Brain (organoid and tissue), 16 donors: ENCODE measurements at places on chromosomes 4 and X.

- no peak for DNase-seq
Observed at GRCh38 chrX:48700951-48701653, 4.6 kb downstream of the SUV39H1 start.

- DNase-seq: no peak
Observed at GRCh38 chrX:75786290-75786689, 1.2 kb upstream of the MAGEE2 start.

DNA sequence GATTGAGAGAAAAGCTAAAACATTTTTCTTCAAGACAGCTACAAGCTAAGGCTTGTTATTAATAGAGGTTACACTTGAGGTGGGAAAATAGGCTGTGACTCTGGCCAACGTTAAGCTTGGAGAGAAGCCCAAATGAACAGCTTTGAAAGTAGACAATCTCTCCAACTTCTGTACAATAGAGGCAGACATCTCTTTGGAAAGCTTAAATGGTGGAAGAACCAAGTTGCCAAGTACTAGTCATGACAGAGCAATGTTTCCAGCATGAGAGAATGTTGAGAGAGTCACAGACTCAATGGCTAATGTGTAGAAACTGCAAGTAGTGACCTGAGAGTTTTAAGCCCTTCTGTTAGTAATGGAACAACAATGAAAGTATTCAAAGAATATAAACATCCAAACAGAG is 298.1 kb downstream of the INPP4B start:
- DNase-seq: peak; percentile 78

DNA sequence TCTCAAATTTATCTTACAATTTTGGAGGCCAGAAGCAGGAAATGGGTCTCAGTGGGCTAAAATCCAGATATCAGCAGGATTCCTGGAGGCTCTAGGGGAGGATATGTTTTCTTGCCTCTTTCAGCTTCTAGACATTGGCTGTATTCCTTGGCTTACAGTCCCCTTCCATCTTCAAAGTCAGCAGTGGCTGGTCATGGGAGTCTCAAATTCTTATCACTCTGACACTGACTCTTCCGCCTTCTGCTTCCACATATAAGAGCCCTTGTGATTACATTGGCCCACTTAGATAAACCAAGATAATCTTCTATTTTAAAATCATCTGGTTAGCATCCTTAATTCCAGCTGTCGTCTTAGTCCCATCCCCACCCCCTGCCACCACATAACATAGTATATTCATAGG is 113.0 kb downstream of the PCDH7 start:
- DNase-seq: no peak

DNA sequence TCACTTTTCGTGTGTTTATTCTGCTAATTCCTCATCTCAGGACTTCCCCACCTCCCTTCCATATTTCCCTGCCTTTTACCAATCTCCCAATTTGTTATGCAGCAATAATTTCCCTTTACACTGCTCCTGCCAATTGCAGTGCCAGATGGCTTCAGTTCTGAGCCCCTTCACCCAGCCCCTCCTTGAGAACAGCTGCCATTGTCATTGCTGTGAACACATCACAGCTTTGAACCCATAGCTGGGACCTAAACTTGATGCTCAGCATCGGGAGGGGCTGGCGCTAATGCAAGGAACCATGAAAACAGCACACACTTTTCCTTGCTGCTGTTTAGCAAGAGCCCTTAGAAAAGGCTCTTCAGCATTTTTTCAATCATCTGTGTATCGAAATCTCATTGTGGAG is 104.9 kb downstream of the ALPK1 start:
- peak; percentile 82 for DNase-seq

GRCh38 chrX:17390419-17390850 is 15.4 kb downstream of the NHS start:
- DNase-seq: no peak

- no peak for DNase-seq
Observed at GRCh38 chr4:3512279-3512678, 19.9 kb downstream of the LRPAP1 start.

- DNase-seq: no peak
Observed at GRCh38 chr4:102036016-102036415, 245.5 kb downstream of the BANK1 start.

- DNase-seq: peak; percentile 51
Observed at GRCh38 chr4:791898-792625, 33.9 kb downstream of the CPLX1 start.

DNA sequence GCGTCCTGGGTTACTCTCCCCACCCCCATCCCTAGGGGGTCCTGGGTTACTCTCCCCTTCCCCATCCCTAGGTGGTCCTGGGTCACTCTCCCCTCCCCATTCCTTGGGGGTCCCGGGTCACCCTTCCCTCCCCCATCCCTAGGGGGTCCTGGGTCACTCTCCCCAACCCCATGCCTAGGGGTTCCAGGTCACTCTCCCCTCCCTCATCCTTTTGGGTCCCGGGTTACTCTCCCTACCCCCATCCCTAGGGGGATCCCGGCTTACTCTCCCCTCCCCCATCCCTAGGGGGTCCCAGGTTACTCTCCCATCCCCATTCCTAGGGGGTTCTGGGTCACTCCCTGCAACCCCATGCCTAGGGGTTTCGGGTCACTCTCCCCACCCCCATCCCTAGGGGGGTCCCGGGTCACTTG is 1.5 kb downstream of the ASMTL start:
- no peak for DNase-seq

DNA sequence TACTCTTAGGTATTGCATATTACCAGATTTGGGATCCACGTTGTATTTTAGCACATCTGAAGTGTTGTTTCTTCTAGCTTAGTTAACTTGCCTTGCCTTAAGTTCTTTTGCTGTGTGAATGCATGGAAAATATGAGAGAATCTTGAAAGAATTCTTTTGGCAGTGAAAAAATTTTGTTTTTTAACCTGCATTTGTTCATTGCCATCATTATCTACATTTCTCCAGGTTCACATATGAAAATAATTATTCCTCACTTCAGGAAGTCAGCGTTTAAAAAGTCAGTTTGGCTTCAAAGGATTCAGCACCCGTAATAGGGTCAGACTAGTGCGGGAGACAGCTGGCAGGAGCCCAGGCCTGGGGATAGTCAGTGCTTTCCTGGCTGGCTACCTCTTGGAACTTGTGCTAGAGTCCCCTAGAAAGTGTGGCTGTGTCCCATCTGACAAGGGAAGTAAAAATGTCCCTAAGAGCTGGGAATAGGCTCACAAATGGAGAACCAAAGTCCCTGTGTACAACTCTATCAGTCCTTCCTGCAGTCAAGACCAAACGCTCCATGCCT is 251.9 kb upstream of the KLF3 start:
- no peak for DNase-seq

DNA sequence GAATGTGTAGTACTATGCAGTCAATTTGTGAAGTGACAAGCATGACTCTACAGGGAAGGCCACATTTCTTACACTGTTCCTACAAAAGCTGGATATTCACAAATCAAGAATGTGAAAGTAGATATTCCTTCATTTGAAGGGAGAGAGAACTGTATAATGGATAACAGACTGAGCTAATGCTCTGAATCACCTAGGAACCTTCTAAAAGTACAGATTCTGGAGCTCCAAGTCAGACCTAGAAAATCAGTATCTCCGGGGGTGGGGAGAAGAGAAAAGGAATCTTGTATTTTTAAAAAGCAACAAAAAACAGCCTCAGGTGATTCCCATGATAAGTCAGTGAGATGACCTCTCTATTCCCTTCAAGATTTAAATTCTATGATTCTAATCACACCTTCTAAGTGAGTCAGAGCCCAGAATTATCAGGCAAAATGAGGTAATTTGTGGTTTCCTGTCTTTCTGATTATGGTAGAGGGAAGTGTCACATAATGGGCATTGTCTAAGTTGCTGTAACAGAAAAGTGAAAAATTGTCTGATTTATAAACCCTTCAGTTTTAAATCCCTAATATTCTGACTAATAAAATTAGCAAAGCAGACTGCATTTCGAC is 80.9 kb downstream of the IL21 start:
- DNase-seq: no peak

DNA sequence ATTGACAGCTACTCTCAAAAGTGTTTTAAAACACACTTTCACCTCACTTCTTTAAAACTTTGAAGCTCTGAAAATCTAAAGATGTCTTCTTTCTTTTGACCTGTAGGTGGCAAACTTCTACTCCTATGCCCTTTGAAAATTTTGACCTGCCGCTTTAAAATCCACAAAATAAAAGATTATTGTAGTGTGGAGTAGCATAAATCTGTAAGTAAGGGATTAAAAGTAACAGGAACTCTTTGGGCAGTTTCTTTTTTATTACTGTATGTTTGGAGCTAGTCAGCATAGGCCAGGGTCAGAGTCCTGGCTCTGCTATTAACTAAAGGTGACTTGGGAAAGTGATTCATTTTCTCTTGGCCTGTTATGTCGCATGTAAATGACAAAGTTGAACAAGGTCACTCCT is 25.5 kb downstream of the BBS12 start:
- DNase-seq: peak; percentile 65

- no peak for DNase-seq
Observed at GRCh38 chrX:12443534-12444098, 305.3 kb downstream of the FRMPD4 start.

DNA sequence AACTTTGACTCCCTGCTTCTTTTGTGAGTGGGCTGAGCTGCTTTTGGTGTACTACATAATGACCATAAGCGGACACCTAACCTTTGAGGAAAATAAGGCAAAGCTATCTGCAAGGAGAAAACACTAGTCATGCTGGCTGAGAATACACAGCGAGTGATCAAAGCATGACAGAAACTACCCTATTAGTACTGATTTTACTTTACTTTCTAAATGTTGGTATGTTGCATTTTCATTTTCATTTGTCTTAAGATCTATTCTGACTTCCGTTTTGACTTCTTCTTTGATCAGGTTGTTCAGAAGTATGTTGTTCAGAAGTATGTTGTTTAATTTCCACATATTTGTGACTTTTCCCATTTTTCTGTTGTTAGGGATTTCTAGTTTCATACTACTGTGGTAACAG is 361.1 kb downstream of the TRAM1L1 start:
- no peak for DNase-seq

DNA sequence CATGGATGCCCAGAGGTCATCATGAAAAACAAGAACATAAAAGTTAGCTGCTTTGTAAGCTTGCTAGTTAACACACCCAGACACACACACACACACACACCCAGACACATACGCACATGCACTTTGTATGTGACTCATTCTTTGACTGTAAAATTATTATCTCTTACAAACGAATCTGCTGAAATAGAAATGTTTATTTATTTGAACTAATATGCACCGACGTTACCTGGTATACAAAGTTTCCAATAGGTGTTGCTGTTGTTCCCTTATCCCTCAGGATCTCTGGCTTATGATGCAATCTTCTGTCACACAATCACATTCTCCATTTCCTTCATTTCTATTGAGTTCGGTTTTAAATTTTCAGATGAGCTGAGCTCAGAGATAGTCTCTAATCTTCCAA is 209.3 kb downstream of the PTTG2 start:
- DNase-seq: no peak

DNA sequence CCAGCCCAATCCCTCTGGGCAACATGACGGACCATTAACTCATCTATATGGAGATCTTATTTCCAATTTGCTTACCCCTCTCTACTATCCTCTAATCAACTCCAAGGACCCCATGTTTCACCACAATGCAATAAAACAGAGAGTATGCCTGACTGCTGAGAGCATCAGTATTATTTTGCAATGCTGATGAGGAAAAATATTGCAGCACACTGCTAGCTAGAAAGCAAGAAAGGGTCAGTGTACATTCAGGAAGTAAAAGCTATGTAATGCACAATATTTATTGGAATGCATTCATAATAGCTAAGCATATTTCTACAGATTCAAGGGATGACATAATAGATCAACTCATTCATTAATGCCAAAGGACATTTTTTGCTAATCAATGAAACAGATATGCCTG is 33.2 kb downstream of the ARAP2 start:
- no peak for DNase-seq

- DNase-seq: peak; percentile 82
Observed at GRCh38 chr4:73653695-73654106, 33.5 kb upstream of the RASSF6 start.

DNA sequence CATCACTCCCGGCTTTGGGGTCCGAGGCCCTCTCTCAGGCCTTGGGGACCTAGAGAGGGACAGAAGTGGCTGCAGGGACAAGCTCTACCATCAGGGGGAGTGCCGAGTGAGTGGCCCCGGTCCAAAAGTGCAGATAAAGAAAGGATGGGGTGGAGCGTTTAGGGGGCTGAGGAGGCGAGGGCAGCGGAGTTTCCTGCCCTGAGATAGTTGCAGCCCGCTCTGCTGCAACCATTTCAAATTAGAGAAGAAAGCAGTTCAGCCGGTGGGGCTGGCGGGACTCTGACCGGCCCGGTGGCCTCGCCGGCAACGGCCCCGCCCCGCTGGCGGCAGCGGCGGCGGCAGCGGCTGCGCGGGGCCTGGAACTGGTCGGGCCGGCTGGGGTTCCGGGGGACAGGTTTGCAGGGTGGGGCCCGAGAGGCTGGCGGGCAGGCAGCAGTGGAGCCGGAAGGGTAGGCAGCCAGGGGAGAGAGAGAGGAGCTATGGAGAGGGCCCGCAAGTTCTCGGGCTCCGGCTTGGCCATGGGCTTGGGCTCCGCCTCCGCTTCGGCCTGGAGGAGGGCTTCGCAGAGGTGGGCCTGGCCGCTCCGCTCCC is 7.6 kb downstream of the DLG3 start:
- DNase-seq: peak; percentile 35

- DNase-seq: no peak
Observed at GRCh38 chrX:110713666-110714065, 82.0 kb downstream of the CHRDL1 start.

DNA sequence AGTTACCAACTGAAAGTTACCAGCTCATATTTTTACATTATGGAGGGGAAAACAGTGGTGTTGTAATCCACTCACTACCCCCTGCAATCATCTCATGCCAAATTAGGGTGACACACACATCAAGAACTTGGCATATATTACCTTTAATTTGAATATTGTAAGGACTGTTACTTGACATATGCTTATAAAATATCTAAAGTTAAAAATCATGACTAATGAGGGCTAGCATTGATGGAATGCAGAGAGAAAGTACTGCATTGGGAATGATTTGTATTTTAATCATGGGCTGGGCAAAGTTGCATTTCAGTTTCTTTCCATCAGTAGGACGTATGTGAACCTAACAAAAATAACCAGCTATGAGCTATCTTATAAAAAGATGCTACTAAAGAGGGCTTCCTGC is 517.5 kb upstream of the GRIA3 start:
- DNase-seq: no peak

- DNase-seq: no peak
Observed at GRCh38 chrX:112664924-112665323, 14.8 kb downstream of the LHFPL1 start.

DNA sequence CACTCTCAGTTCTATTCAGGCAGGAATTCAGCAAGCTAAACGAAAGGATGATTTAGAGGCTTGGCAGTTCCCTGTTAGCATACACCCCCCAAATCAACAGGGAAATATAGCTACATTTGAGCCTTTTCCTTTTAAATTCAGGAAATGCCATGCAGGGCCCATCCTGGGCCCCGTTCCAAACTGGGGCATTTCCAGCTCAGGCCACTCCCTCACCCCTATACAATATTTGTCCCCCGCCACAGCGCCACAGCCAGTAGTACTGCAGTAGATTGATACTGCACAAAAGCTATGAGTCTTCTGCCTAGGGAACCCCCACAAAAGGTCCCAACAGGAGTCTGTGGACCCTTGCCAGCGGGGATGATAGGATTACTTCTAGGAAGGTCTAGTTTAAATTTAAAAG is 102.0 kb upstream of the MAPK10 start:
- DNase-seq: peak; percentile 54

GRCh38 chr4:52658641-52659000 is 480 bp downstream of the USP46 start:
- no peak for DNase-seq

- no peak for DNase-seq
Observed at GRCh38 chrX:45261471-45261870, 60.8 kb upstream of the DIPK2B start.

GRCh38 chr4:79638735-79639134 is 230.7 kb upstream of the GK2 start:
- DNase-seq: no peak

- peak; percentile 26 for DNase-seq
Observed at GRCh38 chr4:3442959-3443749, 1.4 kb downstream of the HGFAC start.
